ENCODE measurements at places on chromosomes 7 and 10. TPM values are rescaled to one million over a fixed set of nuclear protein-coding genes. Genes with fewer than 3 reads are reported as not detected.
A peak's percentile ranks its signal among the peaks of the same experiment; 100 is the strongest.

DNA sequence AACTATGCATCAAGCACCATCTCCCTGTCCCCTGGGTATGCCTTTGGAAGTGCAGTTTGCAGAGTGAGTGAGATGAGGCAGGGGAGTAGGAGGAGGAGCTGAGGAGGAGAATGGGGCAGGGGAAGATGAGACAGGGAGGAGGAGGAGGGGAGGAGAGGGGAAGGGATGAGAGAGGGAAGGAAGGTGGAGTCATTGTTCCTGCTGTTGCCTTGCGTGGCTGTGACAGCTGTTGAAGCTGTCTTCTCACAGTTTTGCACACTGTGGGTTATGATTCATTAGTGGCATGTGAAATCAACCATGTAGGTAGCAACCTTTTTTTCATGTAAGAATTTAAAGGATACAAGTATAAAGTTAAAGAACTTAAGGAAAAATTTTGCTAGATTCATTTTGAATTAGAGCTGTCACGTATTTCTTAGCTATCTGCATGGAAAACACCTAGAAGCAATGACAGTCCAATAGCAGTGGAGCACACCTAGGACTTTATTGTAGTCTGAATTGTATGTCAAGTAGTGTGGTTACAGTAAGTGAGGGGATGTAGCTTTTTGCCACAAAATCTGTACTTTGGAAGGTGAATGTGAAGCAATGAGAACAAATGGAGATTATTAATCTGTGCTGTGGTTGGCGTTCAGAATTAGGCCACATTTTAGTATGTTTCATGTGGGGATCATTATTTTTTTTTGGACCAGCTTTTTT is 21.7 kb downstream of the CCM2 start:
- peak; percentile 63 for DNase-seq

GRCh38 chr7:73851410-73852338 is 9.3 kb upstream of the TMEM270 start:
- DNase-seq: peak; percentile 98

GRCh38 chr7:41705109-41705901 is 2.4 kb upstream of the INHBA start:
- peak; percentile 99 for DNase-seq

DNA sequence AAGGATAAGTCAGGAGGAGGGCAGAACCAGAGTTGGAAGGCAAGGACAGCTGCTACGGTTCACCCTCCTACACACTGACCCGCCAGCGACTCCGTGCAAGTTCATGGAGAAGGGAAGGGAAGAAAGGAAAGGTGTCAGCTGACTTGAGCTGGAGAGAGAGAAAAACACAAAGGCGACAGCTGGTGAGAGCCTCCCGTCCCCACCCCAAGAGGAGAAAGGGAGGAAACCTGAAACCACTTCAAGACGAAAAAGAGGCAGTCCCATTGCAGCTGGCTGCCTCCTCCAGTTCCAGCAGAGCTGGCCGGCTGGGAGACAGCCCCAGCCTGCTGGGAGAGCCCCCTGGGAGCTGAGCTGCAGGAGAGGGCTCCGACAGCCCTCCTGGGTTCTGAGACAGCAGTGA is 75.2 kb downstream of the PARD3 start:
- peak; percentile 63 for DNase-seq

DNA sequence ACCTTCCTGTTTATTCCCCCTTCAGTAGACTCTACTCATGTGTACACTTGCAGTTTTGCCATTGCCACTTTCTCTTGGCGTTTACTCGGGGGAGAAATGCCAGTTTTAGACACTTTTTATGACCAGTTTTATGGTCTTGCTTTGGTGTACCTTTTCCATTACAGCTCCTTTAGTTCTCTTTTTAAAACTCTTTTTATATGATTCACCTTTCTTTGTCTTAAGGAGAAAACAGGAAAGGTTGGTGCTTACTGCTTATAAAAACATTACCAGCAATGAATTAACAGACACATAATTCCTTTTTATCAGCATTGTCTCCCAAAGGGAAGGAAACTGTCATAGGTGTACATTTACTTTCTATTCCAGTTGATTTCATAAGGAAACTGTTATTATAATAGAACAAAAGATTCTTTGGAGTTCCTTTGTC is 11.9 kb downstream of the TSPAN13 start:
- no peak for DNase-seq

The VPS37D gene
- 3.7 TPM for total RNA-seq

The NPVF gene
- total RNA-seq: not detected

The EPO gene
- not detected for total RNA-seq

GRCh38 chr7:24455813-24456525 is 117.3 kb upstream of the PALS2 start:
- DNase-seq: peak; percentile 33
